ENCODE measurements at places on chromosomes 7 and 10. TPM values are rescaled to one million over a fixed set of nuclear protein-coding genes. Genes with fewer than 3 reads are reported as not detected.

Gene GIMAP1
- total RNA-seq = not detected

GRCh38 chr10:1465418-1465911 is 271.9 kb downstream of the ADARB2 start:
- no peaks in the 10 kb centered on the region for H3K4me1 ChIP-seq
- H3K27me3 ChIP-seq = no peaks in the 10 kb centered on the region
- H3K27ac ChIP-seq = no peak overlapping the region
- DNase-seq = no peak
- no peak overlapping the region for H3K4me3 ChIP-seq
- no peaks in the 10 kb centered on the region for H3K36me3 ChIP-seq

DNA sequence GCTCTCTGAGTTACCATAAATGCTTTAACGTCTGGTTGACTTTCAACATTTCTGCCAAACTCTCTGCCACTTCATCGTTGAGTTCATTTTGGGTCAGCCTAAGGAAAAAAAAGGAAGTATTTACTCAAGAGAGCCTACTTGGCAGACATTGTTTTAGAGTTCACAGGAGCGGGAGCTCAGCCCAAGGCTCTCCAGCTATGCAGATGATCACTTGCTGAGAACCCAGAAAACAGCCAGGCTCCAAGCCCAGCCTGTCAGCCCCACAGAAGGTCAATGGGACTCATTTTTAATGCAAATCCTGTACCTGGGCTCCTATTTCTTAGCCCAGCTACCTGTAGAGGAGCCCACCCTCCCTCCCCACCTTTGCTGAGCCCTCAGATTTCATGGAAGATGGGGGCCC is 45.5 kb downstream of the NOD1 start:
- no peak overlapping the region for H3K27ac ChIP-seq
- DNase-seq = peak; percentile 75

- H3K4me1 ChIP-seq = peaks cover 4% of the 10 kb centered on the region
- H3K27me3 ChIP-seq = peaks cover 96% of the 10 kb centered on the region
These were observed 41.3 kb upstream of the GGCT start for GRCh38 chr7:30545791-30546555.

GRCh38 chr10:86953747-86954680 is 3.4 kb downstream of the MMRN2 start:
- H3K36me3 ChIP-seq = no peaks in the 10 kb centered on the region
- DNase-seq = peak; percentile 95
- H3K27me3 ChIP-seq = no peaks in the 10 kb centered on the region
- H3K4me3 ChIP-seq = no peak overlapping the region
- H3K4me1 ChIP-seq = peaks cover 15% of the 10 kb centered on the region

- no peak overlapping the region for H3K27ac ChIP-seq
- H3K4me3 ChIP-seq = no peak overlapping the region
- peaks cover 18% of the 10 kb centered on the region for H3K36me3 ChIP-seq
- DNase-seq = peak; percentile 82
- peaks cover 10% of the 10 kb centered on the region for H3K4me1 ChIP-seq
These were observed 213.9 kb downstream of the ELFN1 start for GRCh38 chr7:1883834-1884582.

- DNase-seq = no peak
- H3K4me1 ChIP-seq = no peaks in the 10 kb centered on the region
- H3K36me3 ChIP-seq = no peaks in the 10 kb centered on the region
- H3K27ac ChIP-seq = no peak overlapping the region
These were observed 99.9 kb downstream of the TRIL start for GRCh38 chr7:28858206-28858605.
